Upper lobe of left lung (tissue), 6 donors: ENCODE measurements at places on chromosomes 2 and 18. TPM values are rescaled to one million over a fixed set of nuclear protein-coding genes. Genes with fewer than 3 reads are reported as not detected.

DNA sequence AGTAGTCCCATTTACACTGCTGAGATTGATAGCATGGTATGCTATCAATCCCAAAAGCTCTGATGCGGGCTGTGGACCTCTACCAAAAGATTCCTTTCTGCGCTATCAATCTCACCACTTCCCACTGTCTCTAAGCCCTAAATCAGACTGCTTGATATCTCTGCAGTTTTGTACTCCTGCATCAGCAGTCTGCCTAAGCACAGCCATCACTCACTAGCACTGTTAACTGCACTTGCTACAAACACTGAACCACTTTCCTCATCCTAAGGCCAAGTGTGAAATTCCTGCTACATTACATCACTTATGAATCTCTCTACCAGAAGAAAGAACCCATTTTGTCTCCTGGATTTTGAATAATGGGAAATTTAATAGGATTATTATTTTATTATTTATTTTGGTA, 237.0 kb downstream of the HNMT start:
- H3K4me3 ChIP-seq, result no peak overlapping the region
- H3K27me3 ChIP-seq, result no peaks in the 10 kb centered on the region
- H3K4me1 ChIP-seq, result no peaks in the 10 kb centered on the region

- H3K36me3 ChIP-seq, result no peaks in the 10 kb centered on the region
- no peaks in the 10 kb centered on the region for H3K4me1 ChIP-seq
- H3K4me3 ChIP-seq, result no peak overlapping the region
- peak overlapping the region; percentile 39 for H3K27ac ChIP-seq
These were observed 2.0 kb upstream of the CAPN14 start for GRCh38 chr2:31219131-31219969.

GRCh38 chr2:72106978-72107377, 40.7 kb downstream of the CYP26B1 start:
- no peak overlapping the region for H3K27ac ChIP-seq
- H3K4me1 ChIP-seq, result no peaks in the 10 kb centered on the region
- H3K36me3 ChIP-seq, result no peaks in the 10 kb centered on the region
- no peaks in the 10 kb centered on the region for H3K27me3 ChIP-seq
- H3K4me3 ChIP-seq, result no peak overlapping the region

DNA sequence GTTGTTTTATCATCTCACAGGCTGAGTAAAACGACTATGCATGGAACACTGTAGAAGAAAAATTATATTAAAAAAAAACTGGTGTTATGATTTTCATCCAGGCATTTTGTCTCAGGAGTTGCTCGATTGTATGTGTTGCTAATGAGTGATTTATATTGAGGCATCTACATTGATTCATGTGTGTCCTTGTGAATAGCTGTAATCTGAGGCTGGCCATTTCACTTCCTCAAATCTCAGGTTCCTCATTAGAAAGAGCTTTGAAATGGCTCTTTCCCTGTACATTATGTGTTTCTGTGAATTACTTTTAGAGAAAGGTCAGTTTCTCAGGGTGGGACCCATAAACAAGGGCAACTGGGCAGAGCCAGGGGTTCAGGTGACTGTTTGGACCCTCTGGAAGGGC, 2.3 kb downstream of the IL18R1 start:
- no peaks in the 10 kb centered on the region for H3K36me3 ChIP-seq
- no peak for DNase-seq
- H3K4me3 ChIP-seq, result peak overlapping the region; percentile 13
- H3K4me1 ChIP-seq, result no peaks in the 10 kb centered on the region
- H3K27me3 ChIP-seq, result no peaks in the 10 kb centered on the region
- H3K27ac ChIP-seq, result peak overlapping the region; percentile 96

The DYNAP gene
- not detected for total RNA-seq

GRCh38 chr2:174613531-174613930, 15.9 kb upstream of the WIPF1 start:
- no peak for DNase-seq
- no peaks in the 10 kb centered on the region for H3K27me3 ChIP-seq
- peaks cover 26% of the 10 kb centered on the region for H3K4me1 ChIP-seq
- H3K4me3 ChIP-seq, result no peak overlapping the region
- no peak overlapping the region for H3K27ac ChIP-seq
- H3K36me3 ChIP-seq, result no peaks in the 10 kb centered on the region

GRCh38 chr2:25490217-25490616, 148.5 kb upstream of the DNMT3A start:
- no peak overlapping the region for H3K4me3 ChIP-seq
- DNase-seq, result no peak
- no peaks in the 10 kb centered on the region for H3K27me3 ChIP-seq
- H3K36me3 ChIP-seq, result no peaks in the 10 kb centered on the region

GRCh38 chr2:41904459-41904858, 143.4 kb upstream of the PKDCC start:
- H3K36me3 ChIP-seq, result no peaks in the 10 kb centered on the region
- no peaks in the 10 kb centered on the region for H3K4me1 ChIP-seq
- no peak for DNase-seq
- H3K27ac ChIP-seq, result no peak overlapping the region
- H3K27me3 ChIP-seq, result no peaks in the 10 kb centered on the region
- no peak overlapping the region for H3K4me3 ChIP-seq

DNA sequence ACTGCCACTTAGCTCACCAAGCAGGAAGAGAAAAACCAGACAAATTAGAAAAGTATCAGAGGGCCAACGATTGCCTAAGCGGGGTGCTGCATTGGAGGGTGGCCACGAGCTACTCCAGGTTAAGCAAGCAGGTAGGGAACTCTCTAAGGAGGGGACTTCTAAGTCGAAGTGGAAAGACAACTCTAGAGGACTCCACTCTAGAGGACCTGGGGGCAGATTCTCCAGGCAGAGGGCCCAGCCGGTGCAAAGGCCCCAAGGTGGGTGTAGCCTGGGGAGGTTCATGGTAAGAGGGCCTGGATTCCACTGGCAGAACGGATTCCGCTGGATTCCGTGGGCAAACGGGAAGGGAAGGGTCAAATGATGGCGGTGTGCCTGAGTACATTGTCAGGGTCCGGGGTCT, 12.7 kb downstream of the FBLN7 start:
- no peaks in the 10 kb centered on the region for H3K27me3 ChIP-seq

- peaks cover 60% of the 10 kb centered on the region for H3K36me3 ChIP-seq
- H3K27ac ChIP-seq, result no peak overlapping the region
- no peaks in the 10 kb centered on the region for H3K4me1 ChIP-seq
- H3K27me3 ChIP-seq, result no peaks in the 10 kb centered on the region
These were observed 51.6 kb downstream of the XRCC5 start for GRCh38 chr2:216160786-216161185.

GRCh38 chr18:5455674-5456073, 88.1 kb downstream of the EPB41L3 start:
- no peaks in the 10 kb centered on the region for H3K4me1 ChIP-seq
- no peaks in the 10 kb centered on the region for H3K27me3 ChIP-seq
- H3K27ac ChIP-seq, result no peak overlapping the region
- no peaks in the 10 kb centered on the region for H3K36me3 ChIP-seq
- no peak overlapping the region for H3K4me3 ChIP-seq
- no peak for DNase-seq

The IFT172 gene
- total RNA-seq, result 80.6 TPM

DNA sequence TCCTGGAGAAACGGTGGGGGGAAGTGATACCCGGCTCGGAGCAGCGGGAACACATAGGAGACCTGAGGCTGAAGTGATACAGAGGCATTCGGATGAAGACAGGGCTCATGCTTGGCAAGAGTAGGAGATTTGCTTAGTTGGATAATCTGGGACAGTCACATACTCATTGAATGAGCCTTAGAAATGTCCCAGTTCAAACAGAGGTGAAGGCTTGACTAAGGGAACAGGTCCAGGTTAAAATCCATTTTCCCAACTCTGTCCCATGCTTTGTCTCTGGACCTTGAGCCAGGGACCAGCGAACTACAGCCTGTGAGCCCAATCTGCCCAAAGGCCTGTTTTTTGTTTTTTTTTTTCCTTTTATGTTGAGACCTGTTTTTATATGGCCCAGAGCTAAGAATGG, 1.3 kb downstream of the UGT1A6 start:
- no peaks in the 10 kb centered on the region for H3K4me1 ChIP-seq
- no peak overlapping the region for H3K4me3 ChIP-seq
- no peak overlapping the region for H3K27ac ChIP-seq
- H3K36me3 ChIP-seq, result no peaks in the 10 kb centered on the region

GRCh38 chr2:127003070-127003800, 103.7 kb downstream of the BIN1 start:
- no peak for DNase-seq
- no peak overlapping the region for H3K4me3 ChIP-seq
- H3K4me1 ChIP-seq, result no peaks in the 10 kb centered on the region
- H3K27ac ChIP-seq, result no peak overlapping the region
